ENCODE measurements at places on chromosomes 1 and 21.

GRCh38 chr1:213979751-213980586, 7.8 kb upstream of the PROX1 start:
- peak; percentile 75 for DNase-seq

GRCh38 chr1:108815566-108815965, 41.3 kb downstream of the AKNAD1 start:
- no peak for DNase-seq

DNA sequence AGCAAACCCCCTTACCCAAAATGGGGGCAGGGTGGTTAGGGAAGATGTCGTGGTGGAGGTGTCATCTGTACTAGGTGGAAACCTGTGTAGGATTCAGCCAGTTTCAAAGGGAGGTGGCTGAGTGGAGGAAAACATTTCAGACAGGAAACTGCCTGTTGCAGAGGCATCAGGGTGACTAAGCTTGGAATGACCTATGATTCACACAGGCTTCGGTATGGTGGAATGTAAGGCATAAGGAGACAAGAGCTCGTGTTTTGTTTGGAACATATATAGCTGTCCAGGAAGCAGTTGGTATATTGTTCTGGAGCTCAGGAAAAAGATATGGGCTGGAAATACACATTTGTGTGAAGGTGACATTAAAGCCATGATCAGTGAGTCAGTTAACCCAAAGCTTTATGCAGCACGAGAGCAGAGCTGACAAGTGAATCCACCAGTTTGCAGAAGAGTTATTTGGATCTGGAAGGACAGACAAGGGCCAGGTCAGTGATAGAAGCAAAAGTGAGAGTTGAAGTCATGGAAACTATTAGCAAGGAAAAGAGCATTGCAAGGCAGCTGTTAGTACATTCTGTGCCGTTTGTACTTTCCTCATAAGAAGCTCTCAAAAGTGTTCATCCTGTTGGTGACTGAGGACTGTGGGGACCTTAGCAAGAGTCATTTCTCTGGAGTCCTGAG, 12.2 kb downstream of the UTP25 start:
- no peak for DNase-seq

GRCh38 chr21:25283720-25284119, 323.6 kb downstream of the MRPL39 start:
- DNase-seq: peak; percentile 35

GRCh38 chr21:29055080-29055479, 18.4 kb downstream of the CCT8 start:
- no peak for DNase-seq

DNA sequence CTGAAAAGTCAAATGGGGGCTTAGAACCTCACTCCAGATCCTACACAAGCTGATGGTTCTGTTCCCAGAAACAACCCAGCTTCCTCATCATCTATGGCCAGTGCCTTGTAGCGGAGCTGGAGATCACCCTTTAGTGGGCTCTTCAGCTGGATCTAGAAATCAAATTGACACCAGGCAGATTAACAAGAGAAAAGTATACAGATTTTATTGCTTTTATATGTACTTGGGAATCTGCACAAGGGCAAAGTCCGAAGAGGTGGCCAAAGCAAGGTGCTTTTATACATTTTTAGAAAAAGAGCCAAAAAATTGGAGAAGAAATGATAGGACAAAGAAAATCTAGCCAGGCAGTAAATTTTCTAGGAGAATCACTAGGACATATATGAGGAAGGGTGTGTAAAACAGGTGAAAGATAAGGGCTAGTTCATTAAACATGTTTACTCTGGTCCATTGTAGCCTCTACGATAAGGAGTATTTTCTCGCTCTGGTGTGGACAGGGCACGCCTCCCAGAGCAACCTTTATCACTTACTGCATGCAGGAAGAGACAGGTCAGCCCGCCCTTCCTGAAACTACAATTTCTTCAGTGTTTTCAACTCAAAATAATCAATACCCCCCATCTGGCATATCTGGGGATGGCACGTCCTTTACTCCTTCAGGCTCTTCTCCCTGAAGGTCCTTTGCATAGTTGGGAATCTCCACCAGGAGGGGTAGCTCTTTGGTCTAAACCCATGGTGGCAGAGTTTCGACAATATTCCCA, 14.0 kb upstream of the LGALS8 start:
- DNase-seq: no peak

GRCh38 chr1:31409946-31410858, 2.8 kb upstream of the SERINC2 start:
- no peak for DNase-seq

DNA sequence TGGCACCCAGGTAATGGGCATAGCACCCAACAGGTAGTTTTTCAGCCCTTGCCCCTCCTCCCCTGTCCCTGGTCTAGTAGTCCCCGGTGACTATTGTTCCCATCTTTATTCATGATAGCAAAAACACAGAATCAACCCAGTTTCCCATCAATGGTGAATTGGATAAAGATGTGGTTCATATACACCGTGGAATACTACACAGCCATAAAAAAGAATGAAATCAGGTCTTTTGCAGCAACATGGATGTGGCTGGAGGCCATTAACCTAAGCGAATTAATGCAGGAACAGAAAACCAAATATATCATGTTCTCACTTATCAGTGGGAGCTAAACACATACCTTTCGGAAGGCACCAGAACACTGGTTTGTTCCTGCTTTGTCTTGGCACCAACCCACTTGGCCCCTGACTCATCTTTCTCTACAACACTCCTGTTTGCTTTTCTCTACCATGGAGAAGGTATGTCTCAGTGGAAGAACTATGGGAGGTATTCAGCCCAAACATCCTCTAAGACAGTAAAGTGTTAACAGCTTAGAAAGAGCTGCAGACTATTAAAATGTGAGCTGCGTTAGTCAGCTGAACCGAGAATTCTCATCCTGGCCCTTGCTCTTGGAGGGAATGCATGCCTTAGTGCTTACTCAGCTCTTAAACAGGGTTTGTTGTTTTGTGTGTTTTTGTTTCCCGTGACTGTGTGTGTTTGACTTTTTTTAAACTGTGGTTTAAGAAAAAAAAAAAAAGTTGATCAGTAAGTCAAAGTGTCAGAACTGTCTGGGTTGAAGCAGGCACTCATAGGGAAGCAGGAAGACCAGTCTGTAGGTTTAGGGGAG, 203.0 kb downstream of the TOMM20 start:
- DNase-seq: peak; percentile 29

DNA sequence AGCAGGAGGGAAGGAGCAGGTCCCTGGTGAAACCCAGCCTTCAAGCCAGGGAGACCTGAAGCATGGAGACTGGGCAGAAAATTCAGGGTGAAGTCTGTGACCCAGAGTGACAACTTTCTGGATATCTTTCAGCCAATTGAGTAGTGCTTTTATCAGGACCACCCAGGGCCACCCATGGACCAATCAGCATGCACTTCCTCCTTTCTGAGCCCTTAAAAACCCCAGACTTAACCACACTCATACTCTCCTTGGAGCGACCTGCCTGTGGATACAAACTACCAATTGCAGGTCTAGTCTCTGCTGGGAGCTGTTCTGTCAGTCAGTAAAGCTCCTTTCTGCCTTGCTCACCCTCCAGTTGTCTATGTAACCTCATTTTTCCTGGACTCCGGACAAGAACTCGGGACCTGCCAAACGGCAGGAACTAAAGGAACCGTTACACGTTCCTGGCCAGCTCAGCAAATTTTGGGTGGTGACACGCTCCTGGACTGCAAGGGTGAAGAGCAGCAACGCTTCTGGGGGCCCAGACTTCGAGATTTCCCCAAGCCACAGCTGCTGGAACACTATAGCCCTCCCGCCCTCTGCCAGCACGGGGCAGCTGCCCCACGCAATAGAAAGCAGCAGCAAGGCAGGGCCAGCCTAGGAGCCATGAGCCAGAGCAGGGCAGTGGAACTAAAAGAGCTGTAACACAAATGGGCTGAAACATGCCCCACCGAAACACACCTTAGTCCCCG, 1183.4 kb downstream of the AMY1C start:
- no peak for DNase-seq

DNA sequence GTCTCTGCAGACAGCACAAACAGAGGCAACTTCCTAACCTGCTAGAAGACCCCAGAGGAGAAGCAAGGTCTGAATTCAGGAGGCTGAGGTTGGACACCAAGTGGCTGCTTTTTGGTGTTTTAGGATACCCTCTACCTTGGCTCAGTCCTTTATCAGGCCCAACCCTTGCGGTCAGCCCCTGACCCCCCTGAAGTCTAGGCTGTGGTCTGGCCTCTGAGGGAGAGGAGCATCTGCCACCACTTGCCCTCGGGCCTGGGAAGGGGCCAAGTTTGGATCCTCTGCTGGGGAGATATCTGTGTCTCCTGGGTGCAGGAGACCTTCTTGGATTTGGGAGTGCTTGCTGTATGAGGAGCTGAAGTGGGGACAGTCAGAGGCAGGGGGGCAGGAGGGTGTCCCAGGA, 21.0 kb downstream of the EDN2 start:
- no peak for DNase-seq

- DNase-seq: peak; percentile 62
Observed at GRCh38 chr1:223364685-223365382, 858 bp upstream of the SUSD4 start.

- no peak for DNase-seq
Observed at GRCh38 chr1:6450943-6451373, 15.0 kb downstream of the TNFRSF25 start.

- no peak for DNase-seq
Observed at GRCh38 chr1:198968866-198969265, 330.0 kb downstream of the PTPRC start.

DNA sequence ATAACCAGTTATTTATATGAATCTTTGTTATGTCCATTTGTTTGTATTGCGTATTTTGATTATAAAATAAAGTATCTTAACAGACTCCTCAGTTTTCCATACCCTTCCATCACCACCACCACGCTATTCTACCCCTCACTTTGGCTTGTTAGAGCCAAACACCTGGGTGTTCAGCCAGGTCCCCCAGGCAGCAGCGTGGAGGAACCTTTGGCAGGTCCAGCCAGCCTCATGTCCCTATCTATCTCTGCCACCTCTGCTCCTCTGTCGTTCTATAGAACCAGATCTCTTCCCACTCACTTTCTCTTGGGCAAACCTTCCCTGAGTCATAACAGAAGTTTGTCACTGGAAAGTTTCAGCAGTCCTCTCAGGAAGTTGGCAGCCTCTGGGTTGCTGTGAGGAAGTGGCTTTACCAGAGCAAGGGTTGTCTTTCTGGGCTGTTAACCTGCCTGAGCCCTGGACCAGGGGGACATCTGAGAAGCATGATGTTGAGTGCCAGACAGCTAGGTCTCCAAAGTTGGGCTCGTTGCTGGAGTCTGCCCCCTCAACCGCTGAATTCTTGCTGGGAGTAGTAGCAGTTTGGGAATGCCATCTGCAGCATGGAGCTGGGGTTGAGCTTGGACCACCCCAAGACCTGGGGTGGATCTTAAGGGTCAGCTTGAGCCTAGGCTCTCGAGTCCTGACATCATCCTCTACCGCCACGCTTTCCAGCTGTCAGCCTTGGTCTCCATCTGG, 996 bp upstream of the SH3BGRL3 start:
- no peak for DNase-seq

DNA sequence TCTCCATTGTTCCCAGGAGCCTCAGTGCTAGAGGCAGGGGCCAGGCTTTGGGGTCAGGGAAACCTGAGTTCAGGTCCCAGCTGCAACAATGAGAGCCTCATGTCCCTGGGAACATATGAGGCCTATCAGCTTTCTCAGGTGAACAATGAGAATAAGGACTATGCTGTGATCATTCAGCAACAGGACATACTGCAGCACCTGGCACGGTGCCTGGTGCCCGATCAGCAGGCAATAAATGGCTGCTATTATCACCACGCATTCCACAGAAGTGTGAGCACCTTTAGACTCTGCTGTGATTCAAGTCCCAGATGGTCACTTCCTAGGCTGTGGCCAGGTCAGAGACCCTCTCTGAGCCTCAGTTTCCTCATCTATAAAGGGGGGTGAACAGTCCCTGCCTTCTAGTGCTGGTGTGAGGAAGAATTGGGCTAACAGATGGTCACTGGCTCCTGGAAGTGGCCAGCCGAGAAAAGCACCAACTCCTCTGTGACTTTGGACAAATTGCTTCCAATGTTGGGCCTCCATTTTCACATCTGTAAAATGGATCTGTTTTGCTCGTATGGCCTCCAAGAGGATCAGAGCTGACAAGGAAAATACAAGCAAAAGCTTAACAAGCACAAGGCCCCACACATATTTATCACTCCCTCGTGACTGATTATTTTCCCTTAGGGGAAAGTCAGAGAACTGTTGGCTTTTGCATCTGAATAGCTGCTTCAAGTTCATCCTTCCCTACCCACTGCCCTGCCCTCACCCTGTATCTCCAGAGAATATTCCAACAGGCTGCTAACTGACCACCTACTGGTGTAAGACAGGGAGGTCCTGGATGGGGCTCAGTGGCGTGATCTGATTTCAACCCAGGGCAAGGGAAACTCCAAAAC, 1.1 kb downstream of the SLC5A9 start:
- DNase-seq: no peak

DNA sequence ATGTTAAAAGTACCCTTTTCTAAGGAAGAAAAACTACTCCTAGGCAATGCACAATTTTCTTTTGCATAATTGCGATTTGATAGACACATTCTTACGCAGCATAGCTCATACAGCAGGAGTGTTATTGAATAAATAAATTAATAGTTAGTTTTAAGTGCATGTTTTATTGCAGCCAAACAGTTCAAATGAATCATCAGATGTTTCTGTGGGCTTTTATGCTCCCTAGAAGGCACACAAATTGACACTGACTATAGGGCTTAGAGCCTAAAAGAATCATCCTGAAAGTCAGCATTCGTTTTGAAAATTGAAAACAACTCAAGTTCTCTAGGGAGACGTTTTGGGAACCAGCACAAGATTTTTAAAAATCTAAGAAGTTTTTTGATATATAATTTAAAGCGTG, 411.9 kb downstream of the HLX start:
- no peak for DNase-seq

- no peak for DNase-seq
Observed at GRCh38 chr1:186923486-186923885, 94.7 kb downstream of the PLA2G4A start.

DNA sequence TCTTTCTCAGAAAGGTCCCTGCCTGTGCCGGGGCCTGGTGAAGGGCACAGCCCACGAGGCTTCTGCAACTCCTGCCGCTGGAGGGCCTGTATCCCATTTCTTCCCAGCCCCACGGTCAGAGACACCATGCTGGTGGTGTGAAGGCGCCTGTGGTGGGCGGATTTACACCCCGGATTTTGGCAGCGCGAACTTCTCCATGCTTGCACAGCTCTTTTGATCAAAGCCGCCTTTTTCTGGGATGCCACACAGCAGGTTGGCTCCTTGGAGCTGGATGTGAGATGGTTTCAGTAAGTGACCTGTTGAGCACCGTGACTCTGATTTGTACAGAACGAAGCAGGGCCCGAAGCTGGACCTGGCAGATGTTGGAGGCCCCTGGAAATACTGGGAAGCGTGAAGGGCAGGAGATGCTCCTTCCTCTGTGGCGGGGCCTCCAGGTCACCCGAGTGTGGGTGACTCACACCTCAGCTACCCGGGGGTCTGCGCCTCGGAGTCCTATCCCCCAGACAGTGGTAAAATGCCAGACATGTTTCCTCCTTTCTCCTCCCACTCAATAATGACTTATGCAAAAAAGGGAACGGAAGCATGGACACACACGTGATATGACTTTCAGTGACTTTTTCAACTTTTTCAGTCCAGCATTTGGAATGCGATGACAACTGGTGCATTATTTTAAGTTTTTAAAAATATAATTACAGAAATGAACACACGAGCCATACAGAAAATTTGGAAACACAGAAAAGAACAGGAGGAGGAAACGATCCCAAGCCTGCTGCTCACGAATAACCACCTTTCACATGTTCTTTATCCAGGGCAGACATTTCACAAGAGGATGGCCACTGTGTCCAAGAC, 9.0 kb downstream of the UMODL1 start:
- no peak for DNase-seq

All from H9 (cell line).